ENCODE measurements at places on chromosomes 16 and 17.

DNA sequence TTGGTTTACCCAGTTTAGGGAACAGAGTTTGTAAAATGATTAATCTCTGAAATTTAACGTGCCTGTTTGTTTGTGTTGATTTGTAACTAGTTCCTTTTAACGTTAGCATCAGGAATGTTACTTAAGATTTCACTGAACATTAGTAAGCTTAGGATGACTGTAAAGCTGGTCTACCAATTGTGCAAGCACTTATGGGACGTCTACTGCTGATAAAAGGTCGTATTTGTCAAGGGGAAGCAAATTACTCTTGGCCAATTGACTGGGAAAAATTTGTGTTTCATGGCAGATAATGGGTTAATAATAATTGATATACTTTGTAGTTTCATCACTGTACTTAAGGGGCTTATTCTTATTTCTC is 11.8 kb downstream of the METTL9 start:
- DNase-seq, result no peak

DNA sequence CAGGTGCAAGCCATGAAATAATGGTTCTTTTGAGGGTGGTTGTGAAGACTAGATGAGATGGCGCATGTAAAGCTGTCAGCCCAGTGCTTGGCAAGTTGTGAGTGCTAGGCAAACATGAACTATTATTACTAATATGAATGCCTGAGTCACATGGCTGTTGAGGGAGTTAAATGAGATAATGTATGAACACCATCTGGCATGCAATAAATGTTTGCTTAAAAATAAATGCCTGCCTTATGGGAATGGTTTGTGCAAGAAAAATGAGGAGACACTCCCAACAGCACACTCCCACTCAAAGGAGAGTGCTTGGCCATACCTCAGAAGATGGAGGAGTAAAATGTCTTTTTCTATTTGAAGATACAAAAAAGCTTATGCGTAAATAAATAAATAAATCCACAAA is 3.6 kb downstream of the MAPK3 start:
- no peak for DNase-seq

DNA sequence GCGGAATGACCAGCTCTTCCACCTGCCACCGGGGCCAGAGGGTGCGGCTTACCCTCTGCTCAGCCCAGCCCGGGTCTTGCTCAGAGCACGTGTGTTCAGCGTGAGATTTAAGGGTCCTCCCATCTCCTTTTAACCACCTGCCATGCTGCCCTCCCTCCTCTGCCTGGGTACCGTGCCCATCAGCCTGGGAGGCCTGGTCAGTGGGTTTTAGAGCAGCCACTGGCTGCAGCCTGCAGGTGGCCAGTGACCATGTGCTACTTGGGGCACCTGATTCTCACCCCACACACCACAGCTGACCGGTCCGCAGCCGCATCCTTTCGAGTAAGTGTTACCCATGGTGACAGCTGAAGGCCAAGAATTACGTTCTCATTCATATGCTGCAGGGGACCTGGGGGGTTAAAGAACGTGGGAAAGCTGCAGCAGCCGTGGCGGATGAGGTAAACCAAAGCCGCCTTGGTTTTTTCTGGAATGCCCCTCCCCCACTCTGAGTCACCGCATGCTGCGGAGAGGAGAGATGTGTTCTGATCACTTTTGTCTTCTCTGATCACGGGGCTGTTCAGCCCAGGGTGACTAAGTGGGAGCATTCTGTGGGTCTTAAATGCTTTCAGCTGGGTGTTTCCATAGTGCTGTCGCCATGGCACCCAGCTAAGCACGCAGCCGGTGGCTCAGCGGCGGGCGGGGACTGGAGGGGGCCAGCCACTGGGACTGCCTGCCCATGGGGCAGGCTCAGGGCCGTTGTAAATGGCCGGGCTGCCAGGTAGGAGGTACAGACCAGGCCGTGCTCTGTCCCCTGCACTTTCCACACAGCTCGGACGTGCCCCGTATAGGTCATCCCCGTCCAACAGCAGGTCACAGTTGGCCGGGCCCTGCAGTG is 59.8 kb downstream of the BAIAP2 start:
- peak; percentile 94 for DNase-seq

DNA sequence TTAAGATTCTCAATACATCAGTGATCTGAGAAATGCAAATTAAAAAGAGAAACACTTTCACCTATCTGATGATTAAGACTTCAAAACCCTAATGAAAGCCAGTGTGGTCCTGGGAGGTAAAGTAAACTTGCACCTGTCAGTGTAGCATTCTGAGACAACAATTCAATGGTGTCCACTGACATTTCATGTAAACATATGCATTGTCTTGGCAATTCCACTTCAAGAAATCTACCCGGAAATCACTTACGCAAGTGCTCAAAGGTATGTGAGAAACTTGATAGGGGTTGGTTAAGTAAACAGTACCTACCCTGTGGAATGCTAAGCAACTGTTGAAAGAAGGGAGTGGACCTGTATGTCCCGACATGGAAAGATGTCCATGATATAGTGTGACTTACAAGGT is 2.1 kb downstream of the ST6GALNAC1 start:
- DNase-seq, result no peak

GRCh38 chr16:69563605-69564580 is 1.9 kb upstream of the NFAT5 start:
- DNase-seq, result peak; percentile 27

- DNase-seq, result no peak
Measured at GRCh38 chr16:48916566-48916965, 306.6 kb upstream of the N4BP1 start.

GRCh38 chr16:24685539-24686432 is 43.7 kb upstream of the TNRC6A start:
- DNase-seq, result no peak

GRCh38 chr16:85195900-85196772 is 83.9 kb upstream of the CIBAR2 start:
- no peak for DNase-seq

DNA sequence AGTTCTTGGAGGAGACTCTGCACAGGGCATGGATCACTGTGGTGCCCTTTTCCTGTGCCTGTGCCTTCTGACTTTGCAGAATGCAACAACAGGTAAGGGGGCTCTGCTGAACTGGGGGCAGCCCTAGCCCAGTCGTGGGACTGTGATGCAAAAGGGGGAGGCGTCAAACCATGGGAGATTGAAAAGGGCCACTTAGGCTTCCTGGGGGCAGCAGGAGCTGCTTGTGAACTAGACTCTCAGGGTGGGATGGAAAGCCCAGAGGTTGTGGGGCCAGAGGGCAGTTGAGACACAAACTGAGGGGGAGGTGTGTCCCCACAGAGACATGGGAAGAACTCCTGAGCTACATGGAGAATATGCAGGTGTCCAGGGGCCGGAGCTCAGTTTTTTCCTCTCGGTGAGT is 19.6 kb downstream of the ADGRG5 start:
- DNase-seq, result no peak

GRCh38 chr16:23842137-23842600 is 6.4 kb downstream of the PRKCB start:
- no peak for DNase-seq

- no peak for DNase-seq
Measured at GRCh38 chr16:88994695-88995094, 17.7 kb upstream of the CBFA2T3 start.

GRCh38 chr17:82236142-82236971 is 7.5 kb downstream of the SLC16A3 start:
- peak; percentile 69 for DNase-seq

Measured in effector memory CD8-positive, alpha-beta T cell (primary cell).